ENCODE measurements at places on chromosomes 7 and 10. TPM values are rescaled to one million over a fixed set of nuclear protein-coding genes. Genes with fewer than 3 reads are reported as not detected.
A peak's percentile ranks its signal among the peaks of the same experiment; 100 is the strongest.

PRKAR1B gene
- 9.9 TPM for total RNA-seq

ARHGEF35 gene
- total RNA-seq = 1.9 TPM

STK31 gene
- total RNA-seq = 2.6 TPM

BCAP29 gene
- total RNA-seq = 50.6 TPM

LRIT1 gene
- 3.6 TPM for total RNA-seq

DNA sequence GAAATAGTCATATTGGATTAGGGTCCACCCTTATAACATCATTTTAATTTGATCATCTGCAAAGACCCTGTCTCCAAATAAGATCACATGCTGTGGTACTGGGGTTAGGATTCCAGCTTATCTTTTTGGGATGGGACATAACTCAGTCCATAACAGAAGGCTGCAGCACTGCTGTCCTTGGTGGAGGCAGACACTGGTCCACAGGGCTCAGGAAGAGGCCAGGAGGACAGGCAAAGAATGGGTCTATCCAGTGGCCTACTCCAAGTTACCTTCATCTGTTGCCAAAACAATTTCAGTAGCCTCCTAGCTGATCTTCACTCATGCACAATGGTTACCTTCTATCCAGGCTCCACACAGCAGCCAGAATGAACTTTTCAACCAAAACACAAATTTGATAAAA is 387.0 kb downstream of the GRID1 start:
- DNase-seq = no peak

- DNase-seq = no peak
These were observed 37.6 kb downstream of the ATOH7 start for GRCh38 chr10:68194290-68194689.

ENKUR gene
- 2.9 TPM for total RNA-seq

PRXL2A gene
- total RNA-seq = 26.5 TPM

DNA sequence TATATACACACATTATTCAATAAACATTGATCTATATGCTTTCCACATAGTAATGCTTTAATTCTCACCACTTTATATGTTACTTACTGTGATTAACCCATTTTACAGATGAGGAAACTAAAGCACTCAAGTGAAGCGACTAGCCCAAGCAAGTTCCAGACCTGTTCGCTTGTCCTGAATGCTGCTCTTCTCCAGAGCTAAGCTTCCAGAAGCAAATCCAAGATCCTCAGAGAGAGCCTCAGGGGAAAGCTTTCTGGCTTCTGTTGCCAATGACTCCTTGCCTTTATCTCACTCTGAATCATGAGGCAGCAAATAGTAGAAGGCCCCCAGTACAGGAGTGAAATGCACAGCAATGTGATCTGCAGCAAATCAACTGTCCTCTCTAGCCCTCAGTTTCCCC is 32.2 kb downstream of the XPNPEP1 start:
- DNase-seq = no peak

GRCh38 chr10:77911535-77912123 is 14.9 kb downstream of the DLG5 start:
- DNase-seq = no peak

PALD1 gene
- total RNA-seq = 4.8 TPM

DBF4 gene
- 15.4 TPM for total RNA-seq

EFCAB10 gene
- total RNA-seq = 0.48 TPM

DIP2C gene
- 24.8 TPM for total RNA-seq

DNA sequence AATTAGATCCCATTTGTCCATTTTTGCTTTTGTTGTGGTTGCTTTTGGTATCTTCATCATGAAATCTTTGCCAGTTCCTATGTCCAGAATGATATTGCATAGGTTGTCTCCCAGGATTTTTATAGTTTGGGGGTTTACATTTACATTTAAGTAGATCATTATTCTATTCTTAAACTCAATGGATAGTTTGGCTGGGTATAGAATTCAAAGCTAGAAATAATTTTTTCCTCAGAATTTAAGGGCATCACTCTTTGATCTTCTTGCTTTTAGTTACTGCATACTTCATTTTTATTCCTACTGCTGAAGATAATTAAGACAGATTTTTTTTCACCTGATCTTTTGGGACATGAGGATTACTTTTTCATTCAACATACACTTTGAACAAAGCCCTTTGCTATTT is 29.8 kb downstream of the SFR1 start:
- no peak for DNase-seq

TPST1 gene
- total RNA-seq = 88.1 TPM

GRCh38 chr7:1121886-1122831 is 34.2 kb downstream of the GPER1 start:
- no peak for DNase-seq

DNA sequence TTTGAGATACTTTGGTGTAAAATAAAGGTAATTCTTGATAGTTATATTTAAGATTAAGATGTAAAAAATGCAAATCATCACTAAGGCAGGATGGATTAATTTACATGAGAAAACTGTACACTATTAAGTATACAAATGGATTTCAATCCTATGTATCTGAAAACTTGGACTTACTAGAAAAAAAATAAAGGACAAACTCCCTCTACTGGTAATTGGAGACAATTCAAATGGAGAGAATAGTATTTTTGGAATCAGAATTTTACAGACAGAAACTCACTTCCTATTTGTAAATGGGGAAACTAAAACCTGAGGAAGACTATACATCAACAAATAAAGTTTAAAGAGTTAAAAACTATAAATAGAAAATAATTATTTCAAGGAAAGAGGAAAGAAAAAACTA is 62.6 kb downstream of the CUL2 start:
- peak; percentile 53 for DNase-seq

MEIG1 gene
- total RNA-seq = not detected

- DNase-seq = no peak
These were observed 11.7 kb downstream of the CPEB3 start for GRCh38 chr10:92278996-92279696.

Data from umbilical cord (tissue), 2 donors.